Activated CD4-positive, alpha-beta memory T cell treated with anti-CD3 and anti-CD28 coated beads, Interleukin-2, amount 10 ng/mL, durations not matched to agents 7 days and 5 days (primary cell): ENCODE measurements at places on chromosomes 1 and 21. TPM values are rescaled to one million over a fixed set of nuclear protein-coding genes. Genes with fewer than 3 reads are reported as not detected.
A peak's percentile ranks its signal among the peaks of the same experiment; 100 is the strongest.

Gene ADPRS
- 29.9 TPM for total RNA-seq

Gene RPTN
- not detected for total RNA-seq

Gene LENEP
- total RNA-seq = 1.2 TPM

Gene CD34
- 0.05 TPM for total RNA-seq

Gene RPE65
- total RNA-seq = not detected

Gene OR2T2
- total RNA-seq = not detected

Gene S100A3
- total RNA-seq = not detected

GRCh38 chr1:40592107-40592803 lies 60.8 kb downstream of the ZNF684 start:
- peak; percentile 20 for DNase-seq

DNA sequence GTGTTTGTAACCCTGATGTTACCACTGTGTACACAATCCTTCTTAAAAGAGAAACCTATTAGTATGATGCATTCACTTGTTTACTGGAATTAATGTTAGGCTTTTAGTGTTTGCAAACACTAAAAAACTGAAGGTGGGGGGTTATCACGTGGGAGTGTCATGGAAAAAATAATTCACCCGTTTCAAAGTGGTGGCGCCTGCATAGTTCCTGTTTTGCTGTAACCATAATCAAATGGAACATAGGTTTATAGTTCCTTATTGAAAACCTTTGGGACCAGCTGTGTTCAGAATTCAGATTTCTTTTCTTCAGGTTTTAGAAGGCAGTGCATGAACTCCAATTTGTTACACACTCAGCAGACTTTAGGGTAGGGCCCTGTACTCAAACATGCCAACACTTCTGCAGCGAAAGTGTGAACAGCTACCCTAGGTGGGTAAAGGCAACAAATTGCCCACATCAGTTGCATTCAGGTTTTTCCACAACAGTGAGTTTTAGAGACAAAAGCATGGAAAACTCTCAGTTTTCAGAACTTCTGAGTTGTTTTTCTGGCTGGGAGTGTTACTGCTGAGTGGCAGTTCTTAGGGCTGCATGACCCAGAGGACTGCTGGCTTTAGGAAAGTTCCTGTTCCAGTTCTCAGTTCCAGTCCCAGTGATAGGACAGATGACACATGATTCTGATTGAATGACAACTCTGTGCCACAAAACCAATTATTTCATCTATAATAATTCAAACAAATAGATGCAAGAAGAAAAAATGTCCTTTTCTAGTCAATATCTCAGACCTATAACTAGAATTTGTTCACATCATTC lies 29.1 kb upstream of the IVNS1ABP start:
- no peak for DNase-seq

DNA sequence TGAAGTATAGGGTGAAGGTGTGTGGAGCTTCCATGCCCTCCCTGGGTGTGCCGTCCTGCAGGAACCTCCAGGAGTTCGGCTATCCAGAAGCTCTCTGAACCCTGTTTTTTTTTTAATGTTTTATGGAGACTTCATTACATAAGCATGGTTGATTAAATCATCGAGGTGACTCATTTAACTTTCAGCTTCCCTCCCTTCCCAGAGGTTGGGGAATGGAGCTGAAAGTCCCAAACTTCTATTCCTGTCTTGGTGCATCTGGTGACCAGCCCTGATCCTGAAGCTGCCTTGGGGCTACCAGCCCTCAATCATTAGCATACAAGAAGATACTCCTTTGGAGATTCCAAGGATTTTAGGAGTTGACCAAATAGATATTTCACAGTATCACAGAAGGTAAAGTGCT lies 9.5 kb downstream of the RRP15 start:
- DNase-seq = no peak

DNA sequence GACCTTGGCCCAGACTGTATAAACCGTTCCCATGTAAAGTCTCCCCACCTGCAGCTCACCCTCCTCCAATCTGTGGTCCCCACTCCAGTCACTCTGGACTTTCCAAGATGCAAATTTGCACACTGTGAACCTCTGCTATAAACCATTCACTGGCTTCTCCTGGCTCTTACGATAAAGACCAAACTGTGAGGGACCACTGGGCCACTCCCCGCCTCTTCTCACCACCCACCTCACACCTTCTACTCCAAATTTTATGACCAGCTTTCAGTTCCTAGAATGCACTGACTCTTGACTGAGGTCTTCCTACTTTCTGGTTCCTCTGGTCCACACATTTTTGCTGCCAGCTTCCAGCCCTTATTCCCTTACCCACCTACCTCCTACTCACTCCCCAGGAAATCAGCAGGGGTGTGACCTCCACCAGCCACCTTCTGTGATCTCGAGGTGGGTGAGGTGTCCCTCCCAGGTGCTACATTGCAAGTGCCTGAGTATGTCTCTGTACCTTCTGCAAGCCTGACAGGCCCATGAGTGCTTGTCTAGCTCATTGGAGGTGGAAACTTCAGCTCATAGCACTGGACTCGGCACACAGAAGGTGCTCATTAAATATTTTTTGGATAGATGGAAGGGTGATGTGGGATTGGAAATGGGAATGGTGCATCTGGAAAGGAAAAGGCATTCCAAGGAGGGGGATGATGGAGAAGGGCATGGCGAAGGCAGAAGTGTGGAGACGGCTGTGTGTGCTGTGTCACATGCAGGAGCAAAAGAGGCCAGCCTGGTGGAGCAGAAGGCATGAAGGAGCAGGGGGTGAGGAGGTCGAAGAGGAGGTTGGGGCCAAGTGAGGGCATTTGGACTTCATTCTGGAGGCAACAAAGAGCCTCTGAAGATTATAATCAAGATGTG lies 15.6 kb upstream of the CSF1 start:
- no peak for DNase-seq

- DNase-seq = no peak
These were observed 406.5 kb downstream of the DUSP10 start for GRCh38 chr1:221335161-221336101.

GRCh38 chr1:59413327-59413720 lies 116.4 kb downstream of the FGGY start:
- DNase-seq = no peak

- no peak for DNase-seq
These were observed 112.6 kb downstream of the LRIG2 start for GRCh38 chr1:113185463-113186104.

DNA sequence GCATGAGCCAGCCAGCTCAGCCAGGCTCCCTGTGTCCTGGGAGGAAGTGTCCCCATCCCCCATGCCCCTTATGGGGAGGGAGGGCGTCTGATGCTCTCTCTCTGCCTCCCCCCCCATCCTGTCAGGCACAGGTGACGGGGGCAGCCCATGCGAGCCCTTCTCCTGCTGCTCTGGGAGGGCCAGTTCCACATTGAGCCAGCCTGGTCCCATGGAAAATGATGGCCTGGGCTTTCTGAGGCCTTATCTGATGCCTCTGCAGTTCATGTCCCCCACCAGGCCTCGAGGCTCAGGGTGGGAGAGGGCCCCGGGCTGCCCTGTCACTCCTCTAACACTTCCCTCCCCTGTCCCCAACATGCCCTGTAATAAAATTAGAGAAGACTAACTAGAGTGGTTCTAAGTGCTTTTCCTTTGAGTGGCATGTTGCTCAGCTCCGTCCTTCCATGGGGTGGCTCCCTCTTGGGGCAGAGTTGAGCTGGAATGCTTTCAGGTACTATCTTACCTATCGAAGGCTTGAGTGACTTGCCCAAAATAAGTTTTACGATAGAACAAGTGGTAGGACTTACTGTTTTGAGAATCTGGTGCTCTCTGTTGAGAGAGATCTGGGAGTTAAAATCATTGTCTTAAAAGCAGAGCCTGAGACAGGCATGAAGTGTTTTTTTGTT lies 1.8 kb upstream of the MTFR1L start:
- DNase-seq = no peak

DNA sequence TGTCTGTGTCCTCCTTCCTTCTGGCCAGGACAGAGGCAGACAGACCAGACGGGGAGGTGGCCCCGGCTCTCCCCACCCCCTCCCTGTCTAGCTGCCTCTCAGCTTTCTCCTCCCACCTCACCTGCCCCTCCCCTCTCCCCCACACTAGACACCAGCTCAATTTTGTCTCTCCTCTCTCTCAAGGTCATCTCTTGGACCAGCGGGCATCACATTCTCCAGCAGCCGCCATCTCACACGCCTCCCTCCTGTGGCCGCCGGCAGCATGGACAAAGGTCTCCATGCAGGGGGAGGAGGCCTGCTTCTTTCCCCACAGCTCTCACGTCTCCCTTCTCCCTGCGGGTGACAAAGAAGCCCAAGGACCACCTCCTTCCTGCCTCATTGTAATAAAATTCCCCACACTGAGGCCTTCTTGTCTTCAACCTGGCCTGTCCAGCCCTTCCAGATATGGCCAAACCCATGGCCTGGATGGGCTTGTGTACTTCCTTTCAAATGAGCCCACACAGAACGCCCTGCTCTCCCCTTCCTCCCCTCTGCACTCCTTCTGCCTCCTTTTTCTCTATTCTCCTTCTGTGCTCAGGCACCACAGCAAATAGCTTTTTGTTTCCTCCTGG lies 14.6 kb downstream of the OPTC start:
- no peak for DNase-seq

- no peak for DNase-seq
These were observed 49.0 kb upstream of the NADK start for GRCh38 chr1:1827089-1827848.

GRCh38 chr1:112700290-112701226 lies 6.4 kb downstream of the RHOC start:
- DNase-seq = peak; percentile 77

GRCh38 chr1:2578758-2579118 lies 7.8 kb upstream of the PRXL2B start:
- no peak for DNase-seq
